RWPE2 (cell line): ENCODE measurements at places on chromosomes 13 and 19.

DNA sequence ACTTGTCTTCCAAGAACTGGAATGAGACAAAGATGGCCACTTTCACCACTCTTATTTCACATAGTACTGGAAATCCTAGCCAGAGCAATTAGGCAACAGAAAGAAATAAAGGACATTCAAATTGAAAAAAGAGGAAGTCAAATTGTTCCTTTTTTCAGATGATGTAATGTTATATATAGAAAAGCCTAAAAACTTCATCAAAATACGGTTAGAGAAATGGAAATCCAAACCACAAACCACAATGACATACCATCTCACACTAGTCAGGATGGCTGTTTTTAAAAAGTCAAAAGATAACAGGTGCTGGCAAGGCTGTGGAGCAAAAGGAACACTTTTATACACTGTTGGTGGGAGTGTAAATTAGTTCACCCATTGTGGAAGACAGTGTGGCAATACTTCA lies 113.3 kb upstream of the SPRY2 start:
- no peak for DNase-seq

- DNase-seq: no peak
These were observed 2.3 kb downstream of the DDA1 start for GRCh38 chr19:17311455-17312188.

GRCh38 chr19:54403054-54403453 lies 12.2 kb upstream of the TTYH1 start:
- no peak for DNase-seq

DNA sequence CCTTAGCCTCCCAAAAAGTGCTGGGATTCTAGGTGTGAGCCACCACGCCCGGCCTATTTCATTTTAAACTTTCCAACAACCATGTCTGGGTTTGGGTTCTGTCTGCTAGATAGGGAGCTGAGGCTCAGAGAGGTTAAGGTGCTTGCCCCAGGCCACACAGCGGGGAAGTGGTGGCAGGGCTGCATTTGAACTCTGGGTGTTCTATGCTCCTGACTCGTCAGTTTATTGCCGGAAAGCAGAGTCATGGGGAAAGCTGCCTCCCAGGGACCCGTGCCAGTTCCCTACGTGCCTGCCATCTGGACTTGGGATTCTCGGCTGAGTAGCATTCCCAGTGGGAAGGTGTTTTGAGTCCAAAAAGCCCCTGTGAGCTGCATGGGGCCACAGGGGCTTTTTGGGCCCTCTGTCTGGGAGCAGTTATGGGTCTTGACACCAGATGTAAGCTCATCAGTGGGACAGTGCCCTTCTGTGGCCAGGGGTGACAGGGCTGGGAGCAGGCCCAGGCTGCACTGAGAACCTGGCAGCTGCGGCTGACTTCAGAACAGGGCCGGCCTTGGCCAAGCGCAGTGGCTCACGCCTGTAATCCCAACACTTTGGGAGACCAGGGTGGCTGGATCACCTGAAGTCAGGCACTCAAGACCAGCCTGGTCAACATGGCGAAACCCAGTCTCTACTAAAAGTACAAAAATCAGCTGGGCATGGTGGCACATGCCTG lies 10.9 kb downstream of the RFX1 start:
- DNase-seq: no peak

DNA sequence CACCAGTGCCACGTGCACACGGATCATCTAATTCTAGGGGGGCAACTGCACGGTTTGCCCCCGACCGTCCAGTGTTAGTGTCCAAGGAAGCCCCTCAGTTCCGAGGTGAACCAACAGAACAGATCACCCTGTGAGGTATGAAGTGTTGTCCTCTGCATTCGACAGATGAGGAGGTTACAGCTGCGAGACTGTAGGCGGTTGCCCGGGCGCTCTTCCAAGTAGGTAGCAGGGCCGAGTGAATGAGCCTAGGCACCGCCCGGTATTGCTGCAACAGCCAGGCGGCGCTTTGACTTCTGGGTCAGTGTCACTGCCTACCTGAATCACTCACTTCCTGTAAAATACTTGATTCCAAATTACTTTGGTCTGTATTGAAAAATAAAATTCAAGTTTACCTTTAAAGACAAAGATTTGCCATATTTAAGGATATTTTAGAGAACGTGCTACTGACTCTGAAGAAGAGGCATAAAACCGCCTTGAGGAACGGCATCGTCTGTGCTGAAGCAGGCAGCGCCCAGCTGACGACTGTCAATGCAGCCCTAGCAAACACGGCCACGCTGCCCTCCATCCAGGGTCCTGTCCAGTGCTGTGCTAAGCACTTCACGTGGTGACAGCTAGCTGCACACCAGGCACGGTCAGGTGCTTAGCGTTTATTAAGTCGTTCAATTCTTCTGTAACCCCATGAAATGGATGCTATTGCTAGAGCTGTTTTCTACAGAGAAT lies 19.3 kb upstream of the RASA3 start:
- peak; percentile 81 for DNase-seq

GRCh38 chr19:13428352-13428751 lies 77.9 kb downstream of the CACNA1A start:
- no peak for DNase-seq

- no peak for DNase-seq
These were observed 86.7 kb upstream of the TPP2 start for GRCh38 chr13:102510072-102510471.

GRCh38 chr19:4098493-4098892 lies 25.4 kb downstream of the MAP2K2 start:
- no peak for DNase-seq

DNA sequence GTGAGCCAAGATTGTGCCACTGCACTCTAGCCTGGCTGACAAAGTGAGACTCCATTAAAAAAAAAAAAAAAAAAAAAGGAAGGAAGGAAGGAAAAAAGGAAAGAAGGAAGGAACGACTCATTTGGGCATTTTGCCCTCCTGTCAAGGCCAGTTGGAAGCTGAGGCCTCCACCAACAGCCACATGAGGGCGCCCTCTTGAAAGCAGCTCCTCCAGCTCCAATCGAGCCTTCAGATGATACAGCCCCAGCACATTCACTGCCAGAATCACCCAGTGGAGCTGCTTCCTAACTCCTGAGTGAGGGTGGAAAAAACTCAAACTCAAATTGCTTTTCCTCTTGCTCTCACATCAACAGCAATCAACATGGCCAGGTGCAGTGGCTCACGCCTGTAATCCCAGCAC lies 40.9 kb downstream of the GNG7 start:
- DNase-seq: no peak

DNA sequence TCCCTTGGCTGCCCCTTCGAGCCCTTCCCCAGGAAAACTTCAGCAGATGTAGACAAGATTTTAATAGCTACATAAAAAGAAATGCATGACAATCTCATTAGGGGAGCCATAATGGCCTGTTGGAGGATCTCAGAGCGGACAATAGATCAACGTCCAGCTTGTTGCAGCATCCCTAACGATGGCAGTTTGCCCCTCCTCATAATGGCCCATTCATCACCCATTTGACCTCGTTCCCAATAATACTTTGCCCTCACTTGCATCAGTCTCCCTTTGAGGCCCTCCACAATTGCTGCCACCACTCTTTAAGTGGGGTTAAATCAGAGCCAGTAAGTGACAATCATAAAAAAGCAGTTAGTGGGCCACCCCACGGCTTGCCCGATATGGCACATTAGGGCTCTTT lies 84.7 kb upstream of the PCDH8 start:
- DNase-seq: no peak

DNA sequence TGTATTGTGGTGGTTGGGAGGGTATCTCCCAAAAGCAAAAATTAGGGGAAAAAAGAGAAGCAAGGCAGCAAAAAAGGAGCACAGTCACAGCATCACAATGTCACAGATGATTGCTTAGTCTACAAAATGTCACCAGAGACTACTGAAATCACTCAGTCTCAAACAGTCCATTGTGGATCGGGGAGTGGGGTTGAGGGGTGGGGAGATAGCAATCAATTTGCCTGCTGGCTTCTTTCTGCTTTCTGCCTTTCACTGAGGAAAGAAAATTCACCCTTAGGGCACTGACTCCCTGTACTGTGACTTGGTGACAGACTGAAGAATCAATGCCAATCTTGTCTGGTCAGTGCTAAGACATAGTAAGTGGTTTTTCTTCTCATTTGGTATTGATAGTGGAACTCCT lies 2127.1 kb upstream of the PCDH20 start:
- DNase-seq: no peak

DNA sequence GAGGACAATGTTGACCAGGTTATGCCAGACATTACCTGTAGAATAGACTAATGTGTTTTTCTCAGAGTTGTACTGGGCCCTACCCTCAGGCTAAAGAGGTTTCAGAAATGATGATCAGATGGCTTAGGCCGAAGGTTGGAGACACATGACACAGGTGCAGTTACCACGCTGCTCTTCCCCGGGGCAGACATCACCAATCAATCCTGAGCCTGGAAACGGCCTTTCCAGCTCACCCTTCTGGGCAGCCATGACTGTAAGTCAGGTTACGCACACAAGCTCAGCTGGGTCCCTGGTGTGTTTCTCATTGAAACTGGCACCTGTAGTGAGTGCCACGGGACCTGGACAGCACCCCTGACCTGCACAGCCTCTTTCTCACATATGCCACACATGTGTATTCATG lies 299.3 kb downstream of the UQCRFS1 start:
- DNase-seq: no peak

DNA sequence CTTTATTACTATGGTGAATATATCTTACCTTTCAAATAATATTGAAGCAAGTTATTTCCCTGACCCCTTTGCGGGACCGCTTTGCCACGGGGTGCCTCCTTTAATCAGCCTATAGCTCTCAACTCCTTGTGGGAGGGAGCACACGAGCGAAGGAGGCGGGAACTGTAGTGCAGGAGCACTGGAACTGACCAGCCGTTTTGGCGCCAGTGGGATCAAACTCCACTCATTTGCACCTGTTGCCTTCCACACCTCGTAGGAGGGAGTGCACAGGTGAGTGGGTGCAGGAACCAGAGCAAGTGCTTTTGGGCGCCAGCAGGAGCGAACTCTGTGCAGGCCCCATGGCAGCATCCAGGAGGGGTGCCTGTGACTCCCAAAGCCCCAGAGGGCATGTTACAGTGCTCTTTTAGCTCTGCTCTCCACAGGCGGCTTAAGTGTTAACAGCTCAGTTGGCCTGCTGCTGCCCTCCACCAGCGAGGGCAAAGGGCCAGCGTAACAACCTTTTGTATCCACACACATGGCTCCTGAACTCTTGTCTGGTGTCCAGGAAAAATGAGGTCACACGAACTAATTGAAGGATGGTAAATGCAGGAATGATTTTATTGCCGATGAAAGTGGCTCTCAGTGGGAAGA lies 206.9 kb downstream of the GGACT start:
- DNase-seq: no peak

DNA sequence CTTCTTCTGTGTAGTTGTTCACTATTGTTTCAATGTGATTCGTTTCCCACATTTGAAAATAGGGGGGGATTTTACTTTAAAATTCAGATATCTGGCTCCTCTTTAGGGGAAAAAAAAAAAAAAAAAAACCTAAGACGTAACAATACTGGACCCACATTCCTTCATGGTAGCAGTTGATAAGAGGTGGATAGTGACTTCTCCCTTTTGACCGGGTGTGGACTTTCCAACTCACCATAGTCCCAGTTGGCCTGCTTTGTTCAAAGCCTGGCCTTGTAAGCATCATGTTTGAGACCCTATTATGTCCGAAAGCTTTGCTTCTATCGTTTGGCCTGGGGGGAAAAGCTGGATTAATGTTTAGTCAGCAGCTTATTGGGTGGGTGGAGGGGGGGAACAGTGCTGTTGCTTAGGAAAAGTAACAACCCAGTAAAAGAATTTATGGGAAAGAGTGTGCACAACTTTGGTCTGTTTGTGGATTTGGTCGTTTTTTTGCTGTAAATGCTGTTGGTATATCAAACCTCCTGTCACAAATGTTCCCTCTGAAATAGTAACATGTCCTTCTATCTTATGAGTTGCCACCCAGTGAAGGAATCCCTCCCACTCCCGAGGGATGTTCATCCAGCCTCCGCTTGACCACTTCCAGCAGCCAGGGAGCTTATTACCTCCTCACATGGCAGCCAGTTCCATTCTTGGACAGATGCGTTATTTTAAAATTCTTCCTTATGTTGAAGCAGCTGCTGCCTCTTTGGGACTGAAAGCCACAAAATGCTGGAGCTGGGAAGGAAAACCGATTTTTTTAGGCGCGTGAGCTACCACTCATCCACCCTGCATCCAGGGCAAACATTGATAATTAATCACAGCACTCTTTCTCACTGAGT lies 10.4 kb downstream of the SAMD4B start:
- DNase-seq: no peak

- DNase-seq: no peak
These were observed 52.2 kb downstream of the MBD3L1 start for GRCh38 chr19:8884416-8884815.

GRCh38 chr19:5001615-5002014 lies 32.7 kb downstream of the KDM4B start:
- no peak for DNase-seq

GRCh38 chr19:50779504-50780457 lies 9.5 kb downstream of the GPR32 start:
- no peak for DNase-seq

- no peak for DNase-seq
These were observed 85.6 kb downstream of the RXFP2 start for GRCh38 chr13:31824705-31825517.

DNA sequence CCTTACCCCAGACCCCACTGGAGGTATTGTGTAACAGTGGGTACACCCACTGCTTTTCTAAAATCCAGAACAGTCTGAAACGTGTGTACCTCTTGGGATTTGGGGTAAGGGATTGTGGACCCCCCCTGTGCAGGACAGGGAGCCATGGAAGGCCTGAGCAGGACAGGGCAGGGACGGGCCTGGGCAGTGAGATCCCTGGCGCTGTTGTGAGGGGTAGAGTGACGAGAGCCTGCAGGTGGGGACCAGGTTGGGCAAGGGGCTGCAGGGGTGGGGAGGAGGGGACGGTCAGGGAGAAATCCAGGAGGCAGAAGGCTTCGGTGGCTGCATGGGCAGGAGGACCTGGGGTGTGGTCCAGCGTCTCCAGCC lies 28.6 kb downstream of the CNFN start:
- DNase-seq: no peak

GRCh38 chr13:76329866-76330580 lies 556.2 kb downstream of the KCTD12 start:
- no peak for DNase-seq

DNA sequence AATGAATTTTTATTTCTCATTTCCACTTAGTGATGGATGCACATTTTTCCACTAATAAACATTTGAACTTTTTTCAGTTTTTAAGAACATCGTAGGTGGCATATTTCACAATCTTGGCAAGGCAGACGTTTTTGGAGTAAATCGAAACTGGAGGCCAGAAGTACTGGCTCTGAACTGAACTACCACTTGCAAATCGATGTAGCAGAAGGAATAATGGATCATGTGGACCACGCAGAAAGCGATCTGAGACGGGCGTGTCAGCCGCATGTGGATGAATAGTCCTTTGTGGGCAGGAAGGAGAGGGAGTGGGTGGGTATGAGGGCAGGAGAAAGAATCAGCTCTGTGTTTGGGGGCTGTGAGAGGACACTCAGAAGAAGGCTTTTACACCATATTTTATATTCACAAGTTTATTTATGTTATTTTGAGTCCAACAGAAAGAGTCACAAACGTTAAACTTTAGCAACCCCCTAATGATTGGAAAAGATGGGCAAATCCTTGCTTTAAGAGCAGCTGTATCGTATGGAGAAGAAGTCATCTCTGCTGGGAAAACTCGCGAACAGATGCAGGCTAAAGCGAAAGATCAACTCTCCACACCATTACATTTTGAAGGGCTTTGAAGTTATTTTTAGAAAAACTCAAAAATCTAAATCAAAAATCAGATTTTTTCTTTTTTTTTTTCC lies 90.5 kb downstream of the COL4A2 start:
- no peak for DNase-seq
